ENCODE measurements at places on chromosomes 12 and 14. TPM values are rescaled to one million over a fixed set of nuclear protein-coding genes. Genes with fewer than 3 reads are reported as not detected.

The FAM186B gene
- total RNA-seq: under 0.01 TPM

The ANO2 gene
- not detected for total RNA-seq

The KCNA5 gene
- total RNA-seq: not detected

The SOAT2 gene
- total RNA-seq: under 0.01 TPM

The CNTN1 gene
- total RNA-seq: under 0.01 TPM

The AQP6 gene
- not detected for total RNA-seq

The TMEM119 gene
- total RNA-seq: 72.6 TPM

The CCDC197 gene
- total RNA-seq: not detected

The SEC23A gene
- total RNA-seq: 253 TPM

The SLCO1A2 gene
- total RNA-seq: not detected

The C14orf132 gene
- 12.4 TPM for total RNA-seq

The ENDOU gene
- total RNA-seq: not detected

The CLSTN3 gene
- total RNA-seq: 6.1 TPM

The HAL gene
- under 0.01 TPM for total RNA-seq

The HOXC4 gene
- 1.6 TPM for total RNA-seq

The TMEM30B gene
- 2.7 TPM for total RNA-seq

The HOXC13 gene
- under 0.01 TPM for total RNA-seq

The FITM1 gene
- total RNA-seq: not detected

The GRIP1 gene
- total RNA-seq: not detected

The PRIMA1 gene
- total RNA-seq: not detected

The IL22 gene
- total RNA-seq: not detected

The TCL1B gene
- not detected for total RNA-seq

The CPM gene
- 7.4 TPM for total RNA-seq

The SPX gene
- 1.2 TPM for total RNA-seq

The PSMD9 gene
- total RNA-seq: 132 TPM

The SIX1 gene
- 48.8 TPM for total RNA-seq

The KRT72 gene
- not detected for total RNA-seq

The PYGL gene
- total RNA-seq: 64.1 TPM

The ISM2 gene
- total RNA-seq: 0.15 TPM

The RIC8B gene
- total RNA-seq: 8.2 TPM

The IL31 gene
- not detected for total RNA-seq

The GLIPR1 gene
- total RNA-seq: 43.0 TPM

The ZC3H14 gene
- total RNA-seq: 40.6 TPM

The DPPA3 gene
- not detected for total RNA-seq

The IL26 gene
- not detected for total RNA-seq

The CLEC1A gene
- total RNA-seq: not detected

The C12orf60 gene
- total RNA-seq: 1.3 TPM

The OR4E2 gene
- total RNA-seq: not detected
